ENCODE measurements at places on chromosomes 16 and 17.

DNA sequence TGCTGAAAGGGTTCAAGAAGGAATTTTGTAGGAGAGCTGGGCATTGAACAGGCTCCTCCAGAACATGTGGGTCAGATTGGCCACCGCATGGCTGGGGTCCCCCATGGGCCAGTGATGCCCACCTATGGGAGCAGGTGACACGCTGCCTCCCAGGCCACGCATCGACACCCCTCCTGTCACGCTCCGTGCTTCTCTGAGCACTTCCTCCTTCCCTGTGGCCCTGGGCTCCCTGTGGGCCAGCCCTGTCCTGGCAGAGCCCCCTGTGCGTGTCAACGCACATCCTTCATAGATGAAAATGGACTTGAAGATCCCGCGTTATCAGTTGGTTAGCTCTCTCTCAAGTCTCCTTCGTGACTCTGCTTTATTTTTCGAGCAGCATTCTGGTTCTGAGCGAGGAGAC, 160.3 kb downstream of the RPTOR start:
- no peak for DNase-seq

GRCh38 chr16:83312718-83313245, 495.0 kb upstream of the HSBP1 start:
- DNase-seq: no peak

GRCh38 chr17:29956225-29956624, 14.8 kb downstream of the EFCAB5 start:
- DNase-seq: no peak

- DNase-seq: no peak
These were observed at the start of gene NME3 for GRCh38 chr16:1771188-1771863. TSS of gene NME3 (minus strand) at chr16:1771543. CDS start at chr16:1771534, 9 bp downstream.

DNA sequence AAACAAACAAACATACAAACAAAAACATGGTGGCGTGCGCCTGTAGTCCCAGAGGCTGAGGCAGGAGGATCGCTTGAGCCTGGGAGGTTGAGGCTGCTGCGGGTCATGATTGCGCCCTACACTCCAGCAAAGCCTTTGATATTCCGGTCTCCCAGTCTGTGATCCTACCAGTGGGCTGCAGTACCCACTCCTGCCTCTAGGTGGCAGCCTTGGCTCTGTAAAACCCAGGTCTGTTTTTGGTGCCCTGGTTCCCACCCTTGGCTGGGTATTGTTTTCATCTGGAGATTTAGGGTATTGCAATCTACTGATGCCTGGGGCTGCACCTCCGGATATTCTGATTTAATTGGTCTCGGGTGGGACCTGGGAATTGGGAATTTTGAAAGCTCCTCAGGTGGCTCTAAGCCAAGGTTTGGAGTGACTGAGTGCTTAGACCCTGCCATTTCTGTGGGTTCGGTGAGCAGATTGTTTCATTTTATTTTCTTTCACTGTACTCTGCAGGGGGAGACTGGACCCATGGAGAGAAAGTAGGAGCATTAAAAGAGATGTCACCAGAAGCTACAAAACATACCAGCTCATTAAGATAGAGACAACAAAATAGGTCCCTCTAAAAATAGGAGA, 40.5 kb downstream of the MYH3 start:
- peak; percentile 83 for DNase-seq

DNA sequence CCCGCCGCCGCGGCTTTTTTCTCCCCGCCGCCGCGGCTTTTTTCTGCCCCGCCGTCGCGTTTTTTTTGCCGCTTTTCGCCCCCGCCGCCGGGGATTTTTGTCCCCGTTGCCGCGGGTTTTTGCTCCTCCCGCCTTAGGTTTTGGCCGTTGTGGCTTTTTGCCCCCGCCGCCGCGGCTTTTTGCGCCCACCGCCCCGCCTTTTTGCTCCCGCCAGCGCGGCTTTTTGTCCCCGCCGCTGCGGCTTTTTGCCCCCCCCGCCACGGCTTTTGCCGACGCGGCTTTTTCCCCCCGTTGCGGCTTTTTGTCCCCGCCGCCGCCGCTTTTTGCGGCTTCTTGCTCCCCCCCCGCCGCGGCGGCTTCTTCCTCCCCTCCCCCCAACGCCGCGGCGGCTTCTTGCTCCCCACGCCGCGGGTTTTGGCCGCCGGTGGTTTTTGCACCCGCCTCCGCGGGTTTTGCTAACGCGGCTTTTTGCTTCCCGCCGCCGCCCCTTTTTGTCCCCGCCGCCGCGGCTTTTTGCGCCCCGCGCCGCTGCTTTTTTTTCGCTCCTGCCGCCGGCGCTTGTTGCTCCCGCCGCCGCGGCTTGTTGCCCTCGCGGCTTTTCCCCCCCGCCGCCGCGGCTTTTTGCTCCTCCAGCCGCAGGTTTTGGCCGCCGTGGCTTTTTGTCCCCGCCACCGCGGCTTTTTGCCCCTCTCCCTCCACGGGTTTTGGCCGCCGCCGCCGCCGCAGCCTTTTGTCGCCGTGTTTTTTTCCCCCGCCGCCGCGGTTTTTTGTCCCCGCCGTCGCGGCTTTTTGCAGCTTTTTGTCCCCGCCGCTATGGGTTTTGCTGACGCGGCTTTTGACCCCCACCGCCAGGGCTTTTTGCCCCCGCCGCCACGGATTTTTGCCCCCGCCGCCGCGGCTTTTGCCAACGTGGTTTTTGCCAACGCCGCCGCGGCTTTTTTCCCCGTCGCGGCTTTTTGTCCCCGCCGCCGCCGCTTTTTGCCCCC, 150.3 kb downstream of the KCNJ18 start:
- no peak for DNase-seq

- DNase-seq: no peak
These were observed 16.3 kb downstream of the RANBP10 start for GRCh38 chr16:67790071-67790470.

DNA sequence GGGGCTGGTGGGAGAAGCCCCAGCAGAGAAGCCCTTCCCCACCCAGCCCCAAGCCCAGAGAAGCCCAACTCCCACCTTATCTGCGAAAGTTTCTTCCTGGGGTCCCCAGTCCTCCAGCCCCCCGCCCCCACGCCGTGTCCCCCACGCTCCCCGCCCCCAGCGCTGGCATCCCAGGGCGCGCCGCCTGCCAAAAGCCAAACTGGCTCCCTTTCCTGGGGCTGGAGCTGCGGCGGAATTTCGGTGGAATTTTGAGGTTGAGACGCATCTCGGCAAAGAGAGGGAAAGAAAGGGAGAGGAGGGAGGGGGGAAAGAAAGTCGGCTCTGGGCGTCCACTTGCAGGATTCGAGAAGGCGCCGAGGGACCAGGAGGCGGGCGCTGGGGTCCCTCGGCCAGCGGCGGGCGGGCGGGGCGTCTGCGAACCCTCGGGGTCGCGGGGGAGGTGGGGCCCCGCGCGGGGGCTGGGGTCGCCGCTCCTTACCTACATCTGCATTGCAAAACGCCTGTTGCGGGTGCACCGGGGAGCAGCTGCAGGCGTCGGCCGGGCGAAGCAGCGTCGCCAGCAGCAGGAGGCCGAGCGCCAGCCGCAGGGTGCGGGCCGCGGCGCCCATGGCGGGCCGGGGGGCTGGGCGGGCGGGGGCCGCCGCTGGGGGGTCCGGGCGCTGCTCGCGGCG, 571 bp downstream of the TIMP2 start:
- DNase-seq: no peak

- no peak for DNase-seq
These were observed 30.8 kb downstream of the EFCAB5 start for GRCh38 chr17:29972277-29972676.

GRCh38 chr17:63926164-63926563, 6.0 kb downstream of the CD79B start:
- DNase-seq: no peak

Data from HCT116 (cell line).